ENCODE measurements at places on chromosomes 1 and 21.

DNA sequence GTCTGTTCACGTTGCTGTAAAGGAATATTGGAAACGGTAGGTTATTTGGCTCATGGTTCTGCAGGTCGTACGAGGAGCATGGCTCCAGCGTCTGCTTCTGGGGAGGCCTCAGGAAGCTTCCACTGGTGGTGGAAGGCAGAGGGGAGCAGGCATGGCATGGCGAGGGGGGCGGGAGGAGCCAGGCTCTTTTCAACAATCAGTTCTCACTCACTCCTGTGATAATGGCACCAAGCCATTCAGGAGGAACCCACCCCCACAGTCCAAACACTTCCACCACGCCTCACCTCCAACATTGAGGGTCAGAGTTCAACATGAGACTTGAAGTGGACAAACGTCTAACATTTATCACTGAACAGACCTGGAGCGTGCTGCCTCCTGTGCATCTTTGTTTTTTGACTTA is 141.2 kb downstream of the PGBD5 start:
- DNase-seq, result no peak

- DNase-seq, result no peak
Observed at GRCh38 chr1:64921771-64922170, 44.6 kb downstream of the JAK1 start.

GRCh38 chr1:60619581-60619980 is 462.8 kb upstream of the NFIA start:
- no peak for DNase-seq

GRCh38 chr1:232853994-232854797 is 49.0 kb downstream of the MAP10 start:
- DNase-seq, result no peak

DNA sequence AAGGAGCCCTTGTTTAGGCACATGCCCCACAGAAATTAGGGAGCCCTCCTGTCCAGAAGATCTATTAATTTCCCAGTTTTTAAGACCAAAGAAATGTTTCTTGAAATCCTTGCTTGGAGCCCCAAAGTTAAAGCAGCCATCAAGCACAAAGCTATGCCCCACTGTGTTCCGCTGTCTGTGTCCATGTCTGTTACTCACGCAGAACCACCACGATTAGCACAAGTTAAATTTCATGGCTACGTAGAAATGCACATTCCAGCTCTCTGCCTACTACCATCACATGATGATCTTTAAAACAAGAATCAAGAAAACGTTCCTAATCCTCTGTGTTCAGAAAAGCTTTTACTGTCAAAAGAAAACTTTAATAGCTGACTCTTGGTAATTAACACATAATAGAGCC is 238.5 kb downstream of the RERE start:
- DNase-seq, result no peak

Measured in NCI-H524 treated with DMSO at 0.1 percent for 48 hours (cell line).